ENCODE measurements at places on chromosomes 1 and 21.

GRCh38 chr21:36640174-36640720, 58.7 kb upstream of the SIM2 start:
- DNase-seq, result no peak

DNA sequence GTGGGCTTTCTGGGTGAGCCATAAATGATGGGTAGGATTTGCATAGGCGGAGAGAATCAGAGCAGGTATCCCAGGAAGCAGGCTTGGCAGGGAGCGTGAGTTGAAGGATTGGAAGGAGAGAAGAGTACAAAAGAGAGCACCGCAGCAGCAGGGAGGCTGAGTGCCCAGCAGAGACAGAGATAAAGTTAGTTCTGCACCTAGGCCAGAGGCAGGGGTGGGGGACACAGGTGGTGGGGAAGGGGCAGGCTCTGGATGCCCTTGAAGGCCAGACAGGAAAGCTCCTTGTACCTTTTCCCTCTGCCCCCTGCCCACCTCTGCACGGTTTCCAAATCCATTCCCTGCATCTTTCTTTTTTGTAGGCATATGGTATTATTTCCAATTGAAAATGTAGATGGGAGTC, 33.0 kb upstream of the TRABD2B start:
- DNase-seq, result no peak

GRCh38 chr1:210626341-210626740, 297.6 kb downstream of the HHAT start:
- DNase-seq, result no peak

- no peak for DNase-seq
Observed at GRCh38 chr1:3590139-3590763, 21.1 kb downstream of the MEGF6 start.

DNA sequence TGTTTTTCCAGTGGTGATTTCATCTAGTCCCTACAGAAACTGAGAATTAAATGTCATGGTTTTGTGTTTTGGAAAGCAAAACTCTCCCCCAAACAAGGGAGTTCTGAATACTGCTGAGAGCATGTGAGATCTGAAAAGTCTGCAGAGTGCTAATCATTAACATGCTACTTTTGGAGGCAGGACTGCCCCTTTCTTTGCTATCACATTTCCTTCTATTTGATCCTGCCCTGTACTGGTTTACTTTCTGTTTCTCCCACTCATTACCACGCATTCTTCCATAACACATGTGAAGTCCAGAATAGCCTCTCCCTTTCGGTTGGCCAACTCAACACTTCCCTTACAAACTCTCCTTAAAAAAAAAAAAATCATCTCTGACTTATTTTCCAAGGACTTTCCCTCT, 63.6 kb downstream of the GADD45A start:
- DNase-seq, result peak; percentile 80

DNA sequence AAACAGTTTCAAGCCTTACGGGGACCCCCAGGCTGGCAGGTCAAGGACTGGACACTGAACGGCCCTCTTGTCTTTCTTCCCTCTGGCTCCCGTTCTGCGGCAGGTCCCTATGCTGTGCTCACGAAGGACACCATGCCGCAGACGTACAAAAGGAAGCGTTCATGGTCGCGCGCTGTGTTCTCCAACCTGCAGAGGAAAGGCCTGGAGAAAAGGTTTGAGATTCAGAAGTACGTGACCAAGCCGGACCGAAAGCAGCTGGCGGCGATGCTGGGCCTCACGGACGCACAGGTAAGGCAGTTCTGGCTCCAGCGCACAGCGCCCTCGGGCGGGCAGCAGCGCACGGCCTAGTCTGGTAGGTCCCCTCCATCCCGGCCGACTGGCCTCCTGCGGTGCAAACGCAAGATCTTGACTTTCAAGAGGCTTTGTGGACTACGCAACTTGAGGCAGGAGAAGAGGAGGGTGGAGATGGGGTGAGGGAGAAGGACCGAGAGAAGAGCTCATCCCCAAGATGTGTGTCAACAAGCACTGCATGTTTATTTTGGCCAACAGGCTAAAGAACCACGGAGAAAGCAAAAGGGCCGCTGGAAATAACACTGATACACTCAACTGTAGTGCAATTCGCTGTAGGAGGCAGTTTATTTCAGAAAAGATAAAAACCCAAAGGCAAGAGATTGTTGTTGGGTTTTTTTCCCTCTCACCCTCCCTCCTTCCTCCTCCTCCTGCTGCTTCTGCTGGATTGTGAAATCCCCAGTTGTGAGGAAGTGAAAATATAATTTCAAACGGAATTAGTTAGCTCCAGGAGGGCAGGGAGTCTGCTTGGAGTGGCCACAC, 3.0 kb downstream of the HLX start:
- no peak for DNase-seq

- no peak for DNase-seq
Observed at GRCh38 chr1:152188673-152189591, 29.9 kb upstream of the RPTN start.

- DNase-seq, result no peak
Observed at GRCh38 chr21:17454315-17455027, 58.4 kb upstream of the CXADR start.

GRCh38 chr1:115642168-115643072, 650 bp downstream of the VANGL1 start:
- no peak for DNase-seq

DNA sequence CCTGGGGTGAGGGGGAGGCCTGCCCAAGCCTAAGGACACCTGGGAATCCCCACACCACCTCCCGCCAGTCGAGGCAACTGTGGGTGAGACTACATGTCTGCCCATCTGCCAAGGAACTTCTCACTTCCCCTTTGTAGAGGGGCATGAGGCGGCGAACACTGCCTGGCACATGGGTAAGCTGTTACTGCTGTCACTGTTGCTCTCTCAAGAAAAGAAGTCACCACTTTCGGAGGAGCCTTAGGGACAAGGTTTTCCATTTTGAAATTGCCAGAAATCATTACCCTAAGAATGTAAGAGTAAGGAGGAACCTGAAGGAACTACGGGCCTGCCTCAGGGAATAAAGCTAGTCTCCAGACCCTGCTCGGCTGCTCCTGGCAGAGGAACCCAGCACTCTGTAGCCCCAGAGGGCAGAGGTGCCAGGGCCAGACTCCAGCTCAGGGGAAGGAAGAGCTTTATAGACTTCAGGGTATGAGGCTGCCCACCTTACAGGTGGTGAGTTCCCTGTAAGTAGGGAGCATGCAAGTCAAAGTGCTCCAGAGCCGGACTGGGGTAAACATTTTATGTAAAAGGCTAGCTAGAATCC, 23.3 kb downstream of the SLC2A1 start:
- no peak for DNase-seq

DNA sequence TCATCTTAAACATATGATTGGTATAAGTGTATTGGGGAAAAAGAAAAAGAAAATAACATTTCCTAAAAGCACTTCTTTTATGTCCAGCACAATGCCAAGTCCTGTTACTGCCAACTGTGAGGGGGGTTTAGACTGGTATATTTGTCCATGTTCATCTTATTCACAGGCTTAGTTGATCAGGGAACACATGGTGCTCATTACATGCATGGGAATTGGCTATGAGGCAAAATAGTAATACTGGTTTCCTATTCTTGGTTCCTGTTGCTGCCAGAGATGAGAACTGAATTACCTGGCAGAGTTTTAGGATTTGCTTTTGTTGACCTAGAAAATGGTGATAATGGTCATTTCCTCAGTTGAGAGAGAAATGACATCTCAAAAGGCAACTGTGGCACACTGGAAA, 398.8 kb downstream of the DUSP10 start:
- no peak for DNase-seq

DNA sequence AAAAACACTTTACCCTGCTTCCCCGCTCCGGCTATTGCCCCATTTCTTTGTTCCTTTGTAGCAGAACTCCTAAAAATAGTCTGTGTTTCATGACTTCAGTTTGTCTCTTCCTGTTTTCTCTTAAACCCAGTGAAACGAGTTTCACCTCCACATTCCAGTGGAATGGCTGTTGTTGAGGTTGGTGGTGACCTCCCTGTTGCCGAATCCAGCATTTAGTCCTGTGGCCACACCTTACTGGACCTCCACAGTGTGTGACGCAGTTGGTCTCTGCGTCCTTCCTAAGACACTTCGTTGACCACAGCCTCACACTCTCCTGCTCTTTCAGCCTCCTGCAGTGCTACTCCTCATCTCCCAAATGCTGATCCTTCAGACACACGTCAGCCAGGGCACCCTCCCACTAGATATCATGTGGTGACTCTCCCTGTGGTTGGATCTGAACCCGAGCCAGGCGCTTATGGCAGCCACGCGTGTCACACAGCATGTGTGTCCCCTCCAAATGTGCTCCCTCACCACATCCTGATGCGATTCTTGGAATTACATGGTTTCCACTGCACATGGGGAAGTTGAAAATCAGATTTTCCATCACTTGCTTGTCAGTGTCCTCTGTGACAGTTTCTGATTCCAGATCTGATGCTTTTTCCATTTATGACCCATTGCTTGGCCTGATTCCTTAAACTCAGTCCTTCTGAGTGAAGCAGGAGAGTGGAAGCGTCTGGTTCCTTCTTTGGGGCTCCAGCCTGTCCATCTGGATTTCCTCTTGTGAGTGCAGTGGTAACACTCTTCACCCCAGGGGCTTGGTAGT, 99.1 kb upstream of the ARTN start:
- no peak for DNase-seq

- DNase-seq, result no peak
Observed at GRCh38 chr1:33256221-33256470, 146 bp upstream of the ZNF362 start.

DNA sequence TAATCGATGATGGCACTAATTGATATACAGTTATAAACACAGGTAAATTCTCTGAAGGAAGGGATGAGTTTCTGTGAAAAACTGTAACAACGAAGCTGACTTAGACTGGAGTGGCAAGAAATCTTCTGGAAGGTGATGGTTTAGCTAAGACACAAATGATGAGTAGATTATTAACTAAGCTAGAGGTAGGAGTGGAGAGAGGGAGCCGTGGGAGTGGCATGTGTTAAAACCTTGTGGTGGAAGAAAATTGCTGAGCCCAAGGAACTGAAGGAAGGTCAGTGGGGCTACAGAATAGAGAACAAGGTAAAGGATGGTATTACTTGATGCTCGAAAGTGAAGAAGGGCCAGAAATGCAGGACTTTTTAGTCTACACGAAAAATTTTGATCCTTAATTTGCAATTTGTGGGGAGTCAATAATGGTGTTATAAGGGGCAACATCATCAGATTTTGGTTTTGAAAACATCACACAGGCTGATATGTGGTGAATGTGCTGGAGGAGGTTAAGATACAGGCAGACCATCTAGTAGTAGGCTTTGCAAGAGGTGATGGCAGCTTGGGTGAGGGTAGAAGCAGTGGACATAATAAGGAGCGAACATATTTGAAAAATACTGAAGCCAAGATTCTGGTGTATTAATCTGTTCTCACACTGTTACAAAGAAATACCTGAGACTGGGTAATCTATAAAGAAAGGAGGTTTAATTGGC, 93.8 kb downstream of the S1PR1 start:
- DNase-seq, result no peak

- DNase-seq, result no peak
Observed at GRCh38 chr1:88528792-88529191, 155.3 kb upstream of the PKN2 start.

- peak; percentile 44 for DNase-seq
Observed at GRCh38 chr1:17516303-17517214, 22.9 kb upstream of the ARHGEF10L start.

DNA sequence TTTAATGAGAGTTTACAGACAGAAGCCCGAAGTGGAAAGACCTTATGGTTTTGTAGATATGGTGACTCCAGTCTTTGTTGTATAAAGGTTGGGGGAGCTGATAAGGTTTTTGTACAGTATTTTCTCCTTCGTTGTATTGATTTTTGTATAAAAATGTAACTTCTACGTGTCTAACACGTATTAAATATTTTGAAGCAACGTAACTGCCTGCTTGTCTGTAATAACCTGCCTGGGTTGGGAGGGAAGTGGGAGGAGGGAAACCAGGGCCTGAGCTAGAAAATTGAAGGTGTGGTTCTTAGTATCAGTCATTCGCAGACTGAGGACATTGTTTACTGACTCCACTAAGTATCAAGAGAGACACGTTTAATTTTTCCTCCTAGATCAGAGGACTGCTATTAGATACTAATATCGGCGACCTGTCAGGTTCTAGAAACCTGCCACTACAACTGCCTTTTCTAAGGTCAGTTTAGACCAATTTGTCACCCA, 2.2 kb downstream of the IER5 start:
- DNase-seq, result no peak

DNA sequence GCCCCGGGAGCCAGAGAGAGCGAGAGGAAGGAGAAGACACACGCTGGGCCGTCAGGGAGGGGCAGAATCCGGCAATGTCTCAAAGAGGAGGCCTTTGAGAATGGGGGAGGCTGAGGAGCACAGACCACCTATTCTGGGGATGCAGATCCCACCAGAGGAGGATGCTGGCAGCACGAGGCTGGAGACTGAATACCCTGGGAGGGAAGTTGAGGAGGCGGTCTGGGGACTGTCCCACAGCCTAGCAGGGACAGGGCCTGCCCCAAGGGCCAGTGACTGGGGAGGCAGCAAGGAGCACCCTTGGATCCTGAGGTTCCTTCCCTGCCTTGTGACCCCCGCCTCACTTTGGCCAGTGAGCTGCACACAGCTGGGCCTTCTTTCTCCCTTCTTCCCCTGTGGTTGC, 49.2 kb downstream of the SLC37A1 start:
- DNase-seq, result no peak
